ENCODE measurements at places on chromosomes 11 and 22.

GRCh38 chr11:20589796-20590195 lies 9.6 kb upstream of the SLC6A5 start:
- no peak for DNase-seq

- DNase-seq: no peak
These were observed 283.5 kb downstream of the SWAP70 start for GRCh38 chr11:9947231-9947864.

GRCh38 chr22:46060292-46061123 lies 83.5 kb upstream of the WNT7B start:
- DNase-seq: no peak

- DNase-seq: no peak
These were observed 3.2 kb upstream of the TBX1 start for GRCh38 chr22:19757140-19757984.

GRCh38 chr11:118895093-118896039 lies 11.7 kb downstream of the CXCR5 start:
- no peak for DNase-seq

GRCh38 chr11:33912405-33913361 lies 20.8 kb upstream of the LMO2 start:
- peak; percentile 68 for DNase-seq

DNA sequence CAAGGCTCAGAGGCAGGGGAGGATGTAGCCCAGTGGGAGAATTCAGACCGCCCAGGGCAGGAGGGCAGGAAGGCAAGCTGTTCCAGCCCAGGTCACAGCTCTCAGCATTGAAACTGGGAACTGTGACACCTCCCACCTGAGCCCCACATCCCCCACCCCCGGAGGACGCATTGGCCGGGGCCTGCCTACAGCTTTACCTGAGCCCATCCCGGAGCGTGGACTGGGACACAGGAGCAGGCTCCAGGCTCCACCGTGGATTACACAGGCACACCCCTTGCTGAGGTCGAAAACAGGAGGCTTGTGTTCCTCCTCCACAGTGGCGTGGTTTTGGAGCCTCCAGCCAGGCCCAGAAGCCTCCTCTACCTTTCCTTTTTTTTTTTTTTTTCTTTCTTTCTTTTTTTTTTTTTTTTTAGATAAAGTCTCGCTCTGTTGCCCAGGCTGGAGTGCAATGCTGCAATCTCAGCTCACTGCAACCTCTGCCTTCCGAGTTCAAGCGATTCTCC lies 9.1 kb upstream of the PGA3 start:
- no peak for DNase-seq

GRCh38 chr11:120660024-120660565 lies 148.5 kb downstream of the GRIK4 start:
- no peak for DNase-seq

DNA sequence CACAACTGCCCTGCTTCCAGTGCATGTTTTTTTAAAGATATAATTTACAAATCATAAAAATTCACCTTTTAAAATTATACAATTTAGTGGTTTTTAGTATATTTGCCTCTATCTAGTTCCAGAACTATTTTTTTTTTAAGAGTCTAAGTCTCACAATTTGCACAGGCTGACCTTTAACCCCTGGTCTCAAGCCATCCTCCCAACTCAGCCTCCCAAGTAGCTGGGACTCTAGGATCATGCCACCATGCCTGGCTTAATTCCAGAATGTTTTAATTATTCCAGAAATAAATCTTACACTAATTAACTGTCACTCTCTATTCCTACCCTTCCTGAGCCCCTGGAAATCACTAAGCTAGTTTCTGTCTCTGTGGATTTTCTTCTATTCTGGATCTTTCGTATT lies 1.4 kb upstream of the ARCN1 start:
- DNase-seq: no peak

GRCh38 chr11:35619855-35620640 lies 1.8 kb downstream of the FJX1 start:
- DNase-seq: no peak

DNA sequence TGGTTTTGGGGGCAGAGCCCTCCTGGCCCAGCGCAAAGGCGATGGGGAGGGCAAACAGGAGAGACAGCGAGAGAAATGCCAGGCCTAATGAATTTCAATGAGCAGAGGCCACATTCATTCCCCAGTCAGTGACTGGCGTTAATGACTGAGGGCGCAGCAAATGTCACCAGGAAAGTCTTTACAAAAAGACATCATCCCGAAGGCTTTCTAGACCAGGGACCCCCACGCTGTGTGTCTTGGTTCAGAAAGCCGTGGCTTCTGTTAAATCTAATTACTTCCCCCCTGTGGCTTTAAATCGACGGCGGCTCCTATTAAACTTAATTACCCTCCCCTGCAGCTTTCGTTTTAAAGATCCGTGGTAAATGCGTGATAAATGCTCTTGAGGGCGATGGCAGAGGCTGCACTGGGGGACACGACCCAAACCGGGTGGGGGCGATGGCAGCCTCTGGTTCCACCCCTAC lies 1.6 kb upstream of the FGF19 start:
- DNase-seq: no peak

- no peak for DNase-seq
These were observed 84.8 kb downstream of the KCNQ1 start for GRCh38 chr11:2529636-2530035.

- no peak for DNase-seq
These were observed 20.3 kb downstream of the BBOX1 start for GRCh38 chr11:27060816-27061460.

- DNase-seq: no peak
These were observed 29.9 kb downstream of the SERPIND1 start for GRCh38 chr22:20803696-20804324.

- no peak for DNase-seq
These were observed 123.4 kb upstream of the CSNK2A3 start for GRCh38 chr11:11476499-11476898.

DNA sequence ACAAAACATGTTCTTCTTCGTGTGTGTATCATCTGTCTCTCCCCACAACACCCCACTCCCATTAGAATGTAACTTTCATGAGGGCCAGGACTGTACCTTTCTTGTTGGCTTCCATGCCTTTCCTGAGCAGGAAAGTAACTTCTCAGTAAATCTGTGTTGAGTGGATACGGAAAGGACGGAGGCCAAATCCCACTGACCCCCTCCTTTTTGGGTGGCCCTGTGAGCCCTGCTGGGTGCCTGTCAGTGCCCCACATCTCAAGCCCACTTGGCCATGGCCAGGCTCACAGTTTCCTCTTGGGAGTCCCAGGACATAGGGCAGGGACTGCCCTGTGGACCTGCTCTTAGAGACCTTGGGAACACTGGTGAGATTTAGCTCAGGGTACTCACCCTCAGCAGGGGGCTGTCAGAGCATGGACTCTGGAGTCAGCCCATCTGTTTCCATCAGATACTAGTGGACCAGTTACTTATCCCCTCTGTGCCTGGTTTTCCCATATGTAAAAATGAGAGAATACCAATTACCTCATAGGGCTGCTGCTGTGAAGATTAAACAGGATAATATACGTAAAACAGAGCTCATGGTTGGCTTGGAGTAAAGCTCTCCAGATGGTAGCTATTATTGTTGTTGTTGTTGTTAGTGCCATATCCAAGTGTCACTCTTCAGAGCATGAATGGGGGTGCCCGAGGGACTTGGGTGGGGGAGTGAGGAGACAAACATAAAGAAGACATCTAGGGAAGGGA lies 1.0 kb upstream of the C11orf96 start:
- no peak for DNase-seq

- no peak for DNase-seq
These were observed 548.3 kb downstream of the MIAT start for GRCh38 chr22:27205492-27206373.

DNA sequence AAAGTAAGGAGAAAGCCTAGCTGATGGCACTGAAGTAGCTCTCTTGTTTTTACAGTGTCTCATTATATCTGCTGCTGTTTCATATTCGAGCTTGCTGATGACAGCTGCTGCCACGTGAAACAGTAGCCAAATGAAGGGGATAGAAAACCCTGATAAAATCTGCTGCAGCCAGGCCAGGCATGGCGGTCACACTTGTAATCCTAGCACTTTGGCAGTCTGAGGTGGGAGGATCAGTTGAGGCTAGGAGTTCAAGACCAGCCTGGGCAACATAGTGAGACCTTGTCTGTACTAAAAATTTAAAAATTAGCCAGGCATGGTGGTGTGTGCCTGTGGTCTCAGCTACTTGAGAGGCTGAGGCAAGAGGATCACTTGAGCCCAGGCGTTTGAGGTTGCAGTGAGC lies 13.4 kb downstream of the IFT46 start:
- no peak for DNase-seq

GRCh38 chr22:43217285-43218030 lies 30.5 kb upstream of the TTLL12 start:
- DNase-seq: no peak

GRCh38 chr11:118410055-118410745 lies 8.8 kb downstream of the ATP5MG start:
- no peak for DNase-seq

DNA sequence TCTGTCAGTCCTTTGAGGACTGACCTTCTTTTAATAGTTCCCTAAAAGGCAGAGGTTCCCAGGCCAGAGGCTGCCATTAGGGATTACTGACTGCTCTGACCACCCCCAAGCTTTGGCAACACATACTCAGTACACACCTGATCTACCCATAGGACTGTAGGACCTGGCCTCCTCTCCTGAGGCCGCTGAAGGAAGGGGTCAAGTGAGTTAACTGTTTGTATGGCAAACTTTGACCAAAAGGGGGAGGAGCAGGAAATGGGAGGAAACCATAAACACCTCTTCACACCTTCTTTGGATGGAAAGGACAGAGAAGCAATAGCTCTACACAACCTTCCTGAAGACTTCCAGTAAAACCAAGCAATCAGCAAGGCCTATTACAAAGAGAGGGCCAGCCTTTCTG lies 104.0 kb downstream of the APOL5 start:
- no peak for DNase-seq

DNA sequence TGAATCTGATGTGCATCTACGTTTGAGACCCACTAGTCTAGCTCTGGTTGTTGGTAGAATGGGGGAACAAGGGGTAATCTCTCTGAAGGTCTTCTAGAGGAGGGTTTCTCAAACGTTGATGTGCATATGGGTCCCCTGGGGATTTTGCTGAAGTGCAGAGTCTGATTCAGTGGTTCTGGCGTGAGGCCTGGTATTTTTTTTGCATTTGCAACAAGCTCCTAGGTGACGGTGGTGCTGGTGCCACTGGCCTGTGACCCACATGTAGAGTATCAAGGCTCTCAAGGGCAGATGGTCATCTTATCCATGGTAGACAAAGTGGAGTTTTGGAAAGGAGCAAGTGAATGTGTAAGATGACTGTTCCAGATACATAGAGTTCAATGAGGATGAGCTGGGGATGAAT lies 97.1 kb downstream of the CEP164 start:
- DNase-seq: no peak

GRCh38 chr11:77167111-77167626 lies 39.1 kb downstream of the MYO7A start:
- DNase-seq: no peak

- DNase-seq: no peak
These were observed 98.1 kb downstream of the RNF169 start for GRCh38 chr11:74846770-74847169.

GRCh38 chr11:294780-295179 lies 4.5 kb downstream of the IFITM5 start:
- DNase-seq: no peak

DNA sequence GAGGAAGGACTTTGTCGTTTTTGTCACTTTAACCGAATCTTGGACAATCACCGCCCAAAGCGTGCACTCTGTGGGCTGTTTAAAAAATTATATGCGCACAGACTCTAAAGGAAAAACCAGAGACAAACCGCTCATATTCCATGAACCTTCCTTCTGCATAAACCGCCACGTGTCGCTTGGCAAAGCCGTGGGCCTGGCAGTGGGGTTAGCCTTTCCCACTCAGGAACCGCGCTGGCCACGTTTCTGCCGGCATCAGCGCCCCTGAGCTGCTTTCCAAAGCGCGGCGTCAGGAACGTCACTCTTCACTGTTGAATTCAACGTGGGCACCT lies 22.8 kb downstream of the KRTAP5-5 start:
- no peak for DNase-seq

- DNase-seq: no peak
These were observed 167.1 kb upstream of the TTC12 start for GRCh38 chr11:113147249-113147648.

DNA sequence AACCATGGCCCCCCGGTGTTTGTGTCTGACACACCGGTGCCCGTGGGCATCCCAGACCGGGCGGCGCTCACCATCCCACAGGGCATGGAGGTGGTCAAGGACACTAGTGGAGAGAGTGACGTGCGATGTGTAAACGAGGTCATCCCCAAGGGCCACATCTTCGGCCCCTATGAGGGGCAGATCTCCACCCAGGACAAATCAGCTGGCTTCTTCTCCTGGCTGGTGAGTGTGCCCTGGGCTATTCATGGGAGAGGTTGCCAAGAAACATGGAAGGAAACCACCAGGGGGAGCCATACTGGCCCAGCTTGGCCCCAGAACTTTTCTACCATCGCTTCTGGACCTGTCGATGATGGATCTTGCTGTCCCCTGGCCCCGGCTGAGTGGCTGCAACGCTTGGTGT lies 36.5 kb downstream of the PRDM11 start:
- no peak for DNase-seq

DNA sequence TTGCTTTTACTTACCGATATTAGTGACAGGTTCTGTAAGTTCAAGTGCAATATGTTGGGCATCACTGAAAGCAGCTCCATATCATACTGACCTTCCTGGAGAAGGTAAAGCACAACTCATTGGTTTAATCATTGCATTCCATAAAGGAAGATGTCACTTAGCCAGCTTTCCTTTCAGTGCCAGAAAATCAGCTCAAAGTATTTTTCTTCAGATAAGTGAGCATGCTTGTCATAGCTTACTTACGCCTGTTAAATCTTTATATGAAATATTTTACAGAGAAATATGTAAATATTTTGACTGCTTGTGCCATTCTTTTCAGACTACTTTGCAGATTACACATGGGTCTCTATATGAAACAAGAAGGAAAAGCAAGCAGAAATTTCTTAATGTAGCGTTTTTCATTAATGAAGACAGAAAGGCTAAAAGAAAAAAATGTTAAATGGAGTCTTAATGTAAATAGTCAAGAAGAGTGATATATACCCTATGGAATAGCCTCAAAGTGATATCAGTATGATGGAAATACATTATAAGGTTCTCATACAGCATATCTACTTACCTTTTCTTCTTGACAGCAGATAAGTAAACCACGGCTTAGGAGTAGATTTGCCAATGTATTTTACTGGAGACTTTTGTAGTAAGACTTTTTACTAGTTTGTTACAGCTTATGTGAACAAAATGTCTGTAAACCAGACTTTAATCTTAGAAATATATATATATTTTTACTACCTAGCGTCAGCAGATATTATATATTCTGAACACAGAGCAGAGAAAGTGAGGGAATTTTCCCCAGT lies 649.7 kb downstream of the METTL15 start:
- peak; percentile 92 for DNase-seq

Data from non-pigmented ciliary epithelial cell (primary cell).